ENCODE measurements at places on chromosomes 7 and 10. TPM values are rescaled to one million over a fixed set of nuclear protein-coding genes. Genes with fewer than 3 reads are reported as not detected.

The MRC1 gene
- not detected for total RNA-seq

The WNT8B gene
- not detected for total RNA-seq

The KIAA1217 gene
- 2.3 TPM for total RNA-seq

The ASAH2 gene
- 6.1 TPM for total RNA-seq

DNA sequence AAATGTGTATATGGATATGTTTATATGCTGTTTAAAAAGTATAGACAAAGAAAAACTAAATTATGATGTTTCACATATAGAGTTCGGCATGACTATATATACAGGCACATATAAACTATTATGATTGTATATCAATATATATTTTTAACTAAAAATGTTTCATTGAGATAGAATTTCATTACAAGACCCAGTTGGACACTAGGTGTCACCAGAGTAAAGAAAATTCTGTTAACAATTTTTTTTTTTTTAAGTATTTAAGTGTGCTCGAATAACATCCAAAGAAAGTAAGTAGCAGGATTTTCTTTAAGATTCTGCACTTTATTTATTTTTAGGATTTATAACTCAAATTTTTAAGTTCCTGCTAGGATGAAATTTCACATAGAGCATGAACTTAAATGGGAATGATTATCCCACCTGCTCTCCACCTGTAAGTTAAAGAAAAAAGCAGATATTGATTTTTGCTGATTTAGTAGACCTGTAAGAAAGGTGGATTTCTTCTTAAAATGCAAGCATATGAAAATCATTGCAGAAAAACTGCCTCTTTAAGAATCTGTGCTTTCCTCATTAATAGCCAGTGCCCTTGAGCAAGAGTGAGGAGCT, 961.5 kb downstream of the PCDH15 start:
- DNase-seq, result no peak

DNA sequence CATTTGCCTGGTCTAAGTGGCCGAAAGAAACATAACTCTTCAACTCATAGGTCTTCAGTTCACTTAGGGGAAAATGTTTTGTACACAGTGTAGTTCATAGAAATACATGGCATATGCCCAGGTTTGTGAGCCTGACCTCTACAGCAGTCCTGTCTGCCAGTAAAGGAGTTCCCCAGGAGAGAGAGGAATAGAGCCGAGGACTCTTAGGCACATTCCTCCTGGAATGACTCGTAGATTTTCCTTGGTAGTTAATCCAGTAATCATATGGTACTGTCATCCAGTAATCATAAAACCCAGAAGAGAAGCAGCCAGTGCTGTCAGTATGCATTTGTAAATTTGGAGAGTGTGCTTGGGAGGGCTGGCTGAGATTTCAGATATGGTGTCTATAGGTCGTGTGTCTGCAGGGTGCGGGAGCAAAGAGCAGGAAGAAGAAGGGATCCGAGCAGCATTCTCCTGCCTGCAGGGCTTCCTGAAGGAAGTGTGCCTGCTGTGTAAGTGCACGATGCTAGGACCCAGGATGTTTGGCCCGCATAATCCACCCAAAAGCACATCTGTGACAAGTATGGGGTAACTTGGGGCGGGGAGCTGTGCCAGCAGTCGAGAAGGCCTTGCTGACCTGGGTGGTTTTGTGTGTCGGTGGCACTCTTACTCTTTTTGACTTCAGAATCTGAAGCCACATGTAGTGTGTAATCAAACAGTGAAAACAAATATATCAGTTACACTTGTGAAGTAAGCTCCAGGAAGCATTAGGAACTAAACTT, 13.9 kb downstream of the EIF4H start:
- peak; percentile 34 for DNase-seq

- no peak for DNase-seq
Observed at GRCh38 chr10:43226851-43227845, 39.7 kb downstream of the RASGEF1A start.

DNA sequence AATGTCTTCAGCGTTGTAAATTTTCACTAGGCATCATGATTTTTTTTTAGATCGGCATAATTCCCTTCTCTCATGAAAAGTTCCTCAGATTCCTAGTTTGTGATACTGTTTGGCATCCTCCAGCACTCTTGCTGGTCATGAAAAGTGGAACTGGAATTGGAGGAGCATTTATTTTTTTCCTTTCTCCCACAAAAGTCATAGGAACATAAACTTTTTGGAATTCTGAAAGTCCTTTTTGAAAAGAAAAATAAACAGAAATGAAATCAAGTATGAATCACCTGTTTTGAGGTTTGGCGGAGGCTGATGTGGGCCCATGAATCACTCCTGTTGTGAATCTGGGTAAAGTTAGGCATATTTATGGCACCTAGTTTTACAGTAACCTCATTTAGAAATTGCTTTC, 17.7 kb downstream of the CACNB2 start:
- no peak for DNase-seq

DNA sequence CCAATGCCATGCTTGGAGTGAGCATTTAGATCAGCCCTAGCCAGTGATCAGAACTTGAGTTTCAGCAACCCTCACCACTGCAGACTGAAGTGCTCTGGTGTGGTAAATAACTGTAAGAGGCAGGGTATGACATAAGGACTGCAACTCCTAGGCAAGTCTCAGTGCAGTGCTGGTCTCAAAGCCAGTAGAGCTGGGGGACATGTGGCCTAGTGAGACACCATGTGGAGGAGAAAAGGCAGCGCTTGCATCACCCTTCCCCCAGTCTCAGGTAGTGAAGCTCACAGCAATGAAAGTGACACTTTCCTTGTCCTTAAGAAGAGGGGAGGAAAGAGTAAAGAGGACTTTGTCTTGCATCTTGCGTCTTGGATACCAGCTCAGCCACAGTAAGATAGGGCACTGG, 386.8 kb upstream of the POT1 start:
- DNase-seq, result no peak

DNA sequence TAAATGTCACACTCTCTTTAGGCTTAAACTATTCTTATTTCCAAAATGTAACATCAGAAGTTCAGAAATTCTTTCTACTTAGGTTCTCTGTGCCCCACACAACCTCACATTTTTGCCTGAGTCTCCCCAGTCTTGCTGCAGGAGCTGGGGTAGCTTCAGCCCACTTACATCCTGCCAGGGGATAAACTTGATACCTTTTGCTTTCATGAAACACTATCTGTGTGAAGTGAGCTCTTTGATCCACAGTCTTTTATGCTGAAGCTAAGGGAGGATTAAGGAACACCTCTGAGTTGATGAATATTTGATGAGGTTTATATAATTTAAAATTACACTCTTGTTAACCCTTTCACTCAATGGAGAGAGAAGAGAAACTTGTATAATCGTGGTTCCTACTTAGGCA, 341.0 kb downstream of the AUTS2 start:
- no peak for DNase-seq

DNA sequence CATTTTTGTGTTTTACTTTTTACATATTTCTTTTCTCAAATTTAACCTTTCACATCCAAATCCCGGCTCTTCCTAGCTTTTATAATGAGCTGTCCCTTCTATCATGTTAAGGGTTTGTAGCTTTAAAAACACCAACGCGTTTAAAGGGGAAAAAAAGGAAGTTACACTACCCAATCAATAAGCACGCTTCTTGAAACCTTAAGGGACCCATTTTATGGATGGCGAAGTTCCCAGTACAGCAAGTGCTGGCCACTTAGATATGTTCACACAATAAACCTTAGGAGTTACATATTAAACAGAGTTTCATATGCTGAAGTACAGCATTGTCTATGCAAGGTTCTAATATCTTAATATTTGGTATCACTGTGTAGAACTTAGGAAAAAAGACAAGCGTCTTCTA, 1.8 kb downstream of the GNG11 start:
- no peak for DNase-seq

GRCh38 chr10:105963334-105963884, 1201.1 kb downstream of the SORCS1 start:
- no peak for DNase-seq

DNA sequence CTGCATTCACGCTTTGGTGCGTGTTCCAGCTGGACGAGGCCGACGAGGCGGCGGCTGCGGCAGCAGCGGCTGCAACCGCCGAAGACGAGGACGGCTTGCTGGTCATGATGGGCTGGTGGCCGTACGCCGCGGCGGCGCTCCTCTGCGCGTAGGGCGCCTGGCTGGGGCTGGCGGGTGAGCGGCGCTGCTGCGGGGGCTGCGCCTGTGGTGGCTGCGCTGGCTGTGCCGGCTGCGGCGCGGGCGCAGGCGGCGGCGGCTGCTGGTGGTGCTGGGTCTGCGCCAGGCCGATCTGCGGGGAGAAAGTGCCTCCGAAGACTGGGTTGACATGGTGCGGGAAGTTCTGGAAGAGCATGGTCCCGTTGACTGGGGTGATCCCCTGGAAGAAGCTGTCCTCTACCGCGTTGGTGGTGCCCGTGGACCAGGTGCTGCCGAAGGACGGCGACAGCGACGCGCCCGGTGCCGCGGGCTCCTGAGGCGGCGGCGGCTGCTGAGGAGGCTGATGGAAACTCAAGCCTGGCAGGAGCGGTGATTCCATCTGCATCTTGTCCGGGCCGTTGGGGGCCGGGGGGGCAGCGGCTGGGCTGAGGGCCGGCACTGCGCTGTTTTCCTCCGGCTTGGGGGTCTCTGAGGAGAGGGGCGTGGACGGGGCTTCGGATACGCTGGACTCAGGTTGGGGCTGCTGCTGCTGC, 51.1 kb downstream of the CPEB3 start:
- no peak for DNase-seq

DNA sequence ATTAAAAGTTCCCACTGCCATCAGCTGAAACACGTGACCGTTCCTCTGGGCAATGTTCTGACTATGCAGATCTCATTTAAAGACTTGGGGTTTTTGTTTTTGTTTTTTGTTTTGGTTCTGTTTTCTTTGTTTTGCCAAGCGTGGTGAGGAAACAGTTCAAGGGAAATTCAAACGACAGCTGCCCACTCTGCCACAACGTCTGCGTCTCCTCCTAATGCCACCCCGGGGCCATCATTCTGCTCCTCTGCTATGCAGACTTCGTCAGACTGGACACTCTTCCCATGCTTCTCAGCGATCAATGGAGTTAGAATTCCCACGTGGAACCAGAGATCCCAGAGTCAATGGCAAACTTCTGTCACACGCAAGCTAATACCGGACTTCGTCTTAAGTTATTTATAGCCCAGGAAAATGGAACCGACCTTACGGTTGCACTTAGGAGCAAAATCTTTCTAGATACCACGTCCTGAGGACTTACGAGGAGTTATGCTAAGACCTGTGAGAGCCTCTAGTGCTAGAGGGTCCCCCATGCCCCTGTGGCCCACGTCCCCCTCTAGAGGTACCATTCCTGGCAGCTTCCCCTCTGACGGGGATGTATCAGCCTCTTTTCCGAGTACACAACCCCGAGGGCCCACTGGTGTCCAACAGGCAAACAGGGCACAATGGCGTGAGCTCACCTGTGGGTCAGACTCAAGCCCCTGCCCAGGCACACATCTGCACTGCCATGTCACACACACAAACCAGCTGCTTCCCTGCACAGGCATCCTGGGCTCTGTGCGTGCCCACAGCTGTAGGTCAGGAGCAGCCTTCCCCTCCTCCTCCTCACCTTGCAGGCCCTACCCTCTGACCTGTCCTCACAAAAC, 24.4 kb downstream of the EBF3 start:
- no peak for DNase-seq

DNA sequence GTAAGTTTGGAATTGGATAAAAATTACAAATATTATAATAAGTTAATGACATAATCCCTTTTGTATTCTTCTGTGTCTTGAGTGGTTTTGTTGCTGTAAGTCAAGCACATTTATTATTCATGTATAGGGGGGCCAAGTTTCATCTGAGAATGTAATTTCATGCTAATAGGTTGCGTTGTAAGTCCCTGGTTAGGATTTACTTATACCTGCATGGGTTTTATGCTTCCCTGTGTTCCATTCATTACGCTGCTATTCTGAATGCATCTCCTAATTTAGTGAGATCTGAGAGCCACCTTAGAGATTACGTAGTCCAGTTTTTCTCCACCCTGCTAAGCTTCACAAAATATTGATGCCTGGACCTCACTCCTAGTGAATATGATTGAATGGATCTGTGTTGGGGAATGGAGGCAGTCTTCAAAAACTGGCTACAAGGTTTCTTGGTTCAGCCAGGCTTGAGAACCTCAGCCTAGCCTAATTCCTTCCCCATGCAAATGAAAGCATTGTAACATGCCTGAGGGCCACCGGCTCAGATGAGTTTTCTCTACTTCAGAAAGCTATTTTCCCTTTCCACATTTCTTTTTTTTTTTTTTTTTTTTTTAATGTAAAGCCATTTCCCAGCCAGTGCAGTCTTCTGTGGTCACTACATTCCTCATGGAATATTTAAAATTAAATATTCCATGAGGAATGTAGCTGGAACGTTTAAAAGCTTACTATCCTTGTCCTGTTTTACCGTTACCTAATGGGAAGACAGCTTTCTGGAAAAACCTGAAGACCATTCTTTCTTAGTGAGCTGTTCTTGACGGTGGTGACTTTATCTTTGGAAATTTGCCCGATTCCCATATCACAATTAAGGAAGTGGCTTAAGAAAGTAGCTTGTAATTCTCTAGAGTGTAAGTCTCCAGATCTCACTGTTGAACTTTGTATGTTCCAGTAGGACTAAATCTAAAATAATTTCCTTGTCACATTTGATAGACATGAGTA, 16.0 kb downstream of the PAPSS2 start:
- no peak for DNase-seq

DNA sequence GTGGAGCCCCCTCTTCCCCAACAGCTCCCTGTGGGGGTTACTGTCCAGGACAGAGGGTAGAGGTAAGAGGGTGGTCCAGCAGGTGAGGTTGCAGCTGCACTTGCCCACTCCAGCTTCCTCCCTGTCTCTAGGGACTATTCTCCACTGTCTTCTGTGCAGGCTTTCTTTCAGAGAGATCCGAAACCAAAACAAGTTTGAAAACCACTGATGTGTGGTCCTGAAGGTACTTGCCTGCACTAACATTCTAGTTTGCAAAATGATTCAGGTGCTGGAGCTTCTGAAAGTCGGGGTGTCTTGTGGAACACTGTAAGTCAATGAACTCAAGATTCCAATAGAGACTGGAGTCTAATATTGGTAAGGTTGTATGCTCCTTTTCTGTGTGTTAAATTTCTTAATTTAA, 63.1 kb downstream of the BLNK start:
- no peak for DNase-seq

DNA sequence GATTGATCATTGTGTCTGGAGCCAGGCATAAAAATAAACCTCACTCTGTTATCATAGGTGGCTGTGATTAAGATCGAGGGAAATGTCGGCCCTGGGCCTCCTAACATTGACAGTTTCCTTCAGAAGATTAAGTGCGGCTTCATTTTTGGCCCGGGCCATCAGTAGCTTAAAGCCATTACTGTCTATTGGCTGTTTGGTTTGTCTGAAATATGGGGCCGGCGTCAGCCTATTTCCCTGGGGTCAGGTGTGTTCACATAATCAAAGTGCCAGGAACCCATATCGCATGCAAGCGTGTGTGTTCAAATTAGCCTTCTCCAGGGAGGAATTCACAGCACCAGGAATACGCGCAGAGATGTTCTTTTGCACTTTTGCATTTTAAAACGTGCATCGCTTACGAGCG, 114.7 kb downstream of the CUX1 start:
- no peak for DNase-seq

DNA sequence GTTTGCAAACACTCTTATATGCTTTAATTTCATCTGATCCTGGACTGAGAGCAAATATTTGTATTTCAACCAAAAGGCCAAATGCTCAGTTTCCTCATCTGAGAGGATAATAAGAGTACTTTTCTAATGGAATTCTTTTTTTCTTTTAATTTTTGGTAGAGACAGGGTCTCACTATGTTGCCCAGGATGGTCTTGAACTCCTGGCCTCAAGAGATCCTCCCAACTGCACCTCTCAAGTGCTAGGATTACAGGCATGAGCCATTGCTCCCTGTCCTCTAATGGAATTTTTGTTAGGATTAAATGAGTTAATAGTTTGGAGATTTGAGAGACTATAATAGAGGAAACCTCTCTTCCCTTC, 68.4 kb upstream of the KMT2E start:
- DNase-seq, result no peak

- no peak for DNase-seq
Observed at GRCh38 chr10:119344381-119344780, 137.0 kb downstream of the GRK5 start.

Measured in natural killer cell treated with Interleukin-12 subunit alpha and Interleukin-12 subunit beta and Interleukin-15 and Interleukin-18, amount 100 ng/mL, for 72 hours (primary cell).